CD4-positive, alpha-beta T cell treated with Interferon gamma for 1 hour (primary cell): ENCODE measurements at places on chromosomes 3 and 15.

GRCh38 chr3:25830373-25831280, 40.7 kb downstream of the OXSM start:
- no peak for DNase-seq

DNA sequence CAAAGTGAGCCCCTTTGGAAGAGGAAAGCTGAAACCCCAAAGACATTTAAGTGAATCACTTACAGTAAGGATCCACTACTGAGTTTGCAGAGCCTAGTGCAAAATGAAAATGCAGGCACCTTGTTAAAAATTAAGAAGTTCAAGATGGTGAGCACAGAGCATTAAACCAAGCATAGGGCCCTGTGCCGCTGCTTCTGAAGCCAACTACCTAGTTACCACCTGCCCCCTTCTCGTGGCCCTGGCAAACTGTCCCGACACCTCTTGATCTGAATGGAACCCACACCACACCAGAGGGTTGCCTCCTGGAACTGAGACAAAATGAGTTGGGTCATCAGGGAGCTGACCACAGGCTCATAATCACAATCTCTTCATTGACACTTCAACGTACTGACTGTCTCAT, 25.6 kb downstream of the LRRC2 start:
- DNase-seq: no peak

DNA sequence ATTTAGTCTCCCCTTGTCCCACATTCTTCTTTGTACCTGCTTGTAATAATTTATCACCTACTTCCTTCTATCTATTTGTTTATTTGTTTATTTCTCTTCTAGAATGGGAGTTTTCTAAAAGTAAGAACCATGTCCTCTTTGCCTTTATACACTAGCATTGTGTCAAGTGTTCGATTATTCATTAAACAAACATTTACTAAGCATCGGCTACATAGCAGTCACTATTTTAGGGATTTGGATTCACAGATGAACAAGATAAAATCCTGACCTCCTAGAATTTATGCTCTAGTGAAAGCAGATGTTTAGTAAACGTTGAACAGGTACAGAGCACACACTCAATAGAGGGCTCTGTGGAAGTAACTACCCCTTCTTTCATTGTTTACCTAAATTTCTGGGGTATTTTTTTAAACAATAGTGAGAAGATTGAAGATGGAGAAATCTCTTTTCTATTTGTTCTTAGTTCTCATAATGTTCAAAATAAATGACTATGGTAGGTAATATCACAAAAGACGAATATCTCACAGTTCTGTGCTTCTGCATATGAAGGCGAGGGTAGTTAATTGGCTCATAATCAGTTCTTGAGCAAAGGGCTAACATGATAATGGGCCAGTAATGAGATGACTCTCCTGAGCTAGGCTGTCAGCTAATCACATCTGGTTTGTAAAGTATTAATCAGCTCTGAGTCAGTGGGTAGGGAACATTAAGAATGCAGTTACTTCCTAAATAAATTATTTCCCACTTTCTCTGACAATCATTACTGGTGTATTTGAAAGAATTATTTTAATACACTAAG, 111.9 kb downstream of the SLC9A9 start:
- DNase-seq: no peak

DNA sequence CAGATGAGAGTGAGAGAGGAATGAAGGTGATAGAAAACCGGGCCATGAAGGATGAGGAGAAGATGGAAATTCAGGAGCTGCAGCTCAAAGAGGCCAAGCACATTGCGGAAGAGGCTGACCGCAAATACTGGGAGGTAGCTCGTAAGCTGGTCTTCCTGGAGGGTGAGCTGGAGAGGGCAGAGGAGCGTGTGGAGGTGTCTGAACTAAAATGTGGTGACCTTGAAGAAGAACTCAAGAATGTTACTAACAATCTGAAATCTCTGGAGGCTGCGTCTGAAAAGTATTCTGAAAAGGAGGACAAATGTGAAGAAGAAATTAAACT, 88.9 kb downstream of the EOMES start:
- peak; percentile 5 for DNase-seq

DNA sequence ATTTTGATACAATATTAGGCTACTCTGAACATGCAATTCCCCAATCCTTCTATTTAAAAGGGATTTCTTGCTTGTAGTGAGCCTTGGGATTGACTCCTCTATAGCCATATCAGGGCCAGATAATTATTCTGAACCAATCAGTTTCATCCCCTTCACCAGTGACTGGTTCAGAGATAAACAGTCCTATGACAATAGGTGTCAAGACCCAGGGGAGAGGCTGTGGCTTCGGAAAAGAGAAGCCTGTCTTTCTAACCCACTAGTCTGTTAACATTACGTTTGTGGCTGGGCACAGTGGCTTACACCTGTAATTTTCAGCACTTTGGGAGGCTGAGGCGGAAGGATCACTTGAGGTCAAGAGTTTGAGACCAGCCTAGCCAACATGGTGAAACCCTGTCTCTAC, 6.2 kb upstream of the ISLR2 start:
- no peak for DNase-seq

- no peak for DNase-seq
Measured at GRCh38 chr15:22224241-22224671, 143.9 kb downstream of the OR4M2 start.

DNA sequence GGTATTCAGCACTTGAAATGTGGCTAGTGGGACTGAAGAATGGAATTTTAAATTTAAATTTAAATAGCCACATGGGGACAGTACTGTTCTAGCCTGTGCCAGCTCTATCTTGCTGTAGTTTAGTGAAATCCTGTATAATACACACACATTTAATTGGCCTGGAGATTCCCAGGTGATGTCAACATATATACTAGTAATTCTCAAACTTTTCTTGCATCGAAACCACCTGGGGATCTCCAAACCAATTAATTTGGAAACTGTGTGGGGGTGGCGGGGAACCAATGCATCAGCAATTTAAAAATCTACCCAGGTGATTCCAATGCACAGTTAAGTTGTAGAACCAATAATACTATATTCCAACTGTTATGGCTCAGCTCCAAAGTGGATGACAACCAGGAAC, 228.9 kb upstream of the MRPL3 start:
- no peak for DNase-seq

GRCh38 chr15:59917504-59918157, 86.5 kb upstream of the FOXB1 start:
- DNase-seq: peak; percentile 43

GRCh38 chr3:191316876-191317603, 12.2 kb upstream of the CCDC50 start:
- no peak for DNase-seq

DNA sequence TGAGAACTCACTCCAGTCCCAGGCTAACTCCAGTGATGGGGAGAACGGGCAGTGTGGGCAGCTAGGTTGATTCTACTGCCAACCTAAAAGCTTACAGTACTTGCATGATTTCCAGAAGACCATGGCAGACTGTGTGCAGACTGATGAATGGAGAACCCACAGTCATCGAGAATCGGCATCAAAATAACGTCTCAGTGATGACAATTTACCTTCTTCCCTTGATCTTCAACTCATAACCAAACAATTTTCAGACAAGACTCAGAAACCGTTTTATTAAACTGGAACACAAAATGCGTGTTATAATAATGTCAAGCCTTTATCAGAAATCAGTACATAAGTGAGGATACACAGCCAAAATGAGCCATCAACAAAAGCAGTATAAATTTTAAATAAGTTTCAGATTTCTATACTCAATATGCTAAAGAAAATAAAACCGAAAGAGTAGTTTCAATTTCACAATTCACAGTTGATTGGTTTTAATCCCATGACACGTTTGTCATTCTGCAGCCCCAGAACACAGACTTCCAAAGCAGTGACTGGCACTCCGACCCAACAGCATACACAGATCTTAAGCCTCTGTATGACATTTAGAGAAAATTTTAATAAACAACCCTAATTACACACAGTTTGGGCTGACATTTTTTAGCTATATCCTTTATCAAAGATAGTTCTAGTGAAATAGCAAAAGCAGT, 54.5 kb downstream of the ZMAT3 start:
- DNase-seq: no peak

DNA sequence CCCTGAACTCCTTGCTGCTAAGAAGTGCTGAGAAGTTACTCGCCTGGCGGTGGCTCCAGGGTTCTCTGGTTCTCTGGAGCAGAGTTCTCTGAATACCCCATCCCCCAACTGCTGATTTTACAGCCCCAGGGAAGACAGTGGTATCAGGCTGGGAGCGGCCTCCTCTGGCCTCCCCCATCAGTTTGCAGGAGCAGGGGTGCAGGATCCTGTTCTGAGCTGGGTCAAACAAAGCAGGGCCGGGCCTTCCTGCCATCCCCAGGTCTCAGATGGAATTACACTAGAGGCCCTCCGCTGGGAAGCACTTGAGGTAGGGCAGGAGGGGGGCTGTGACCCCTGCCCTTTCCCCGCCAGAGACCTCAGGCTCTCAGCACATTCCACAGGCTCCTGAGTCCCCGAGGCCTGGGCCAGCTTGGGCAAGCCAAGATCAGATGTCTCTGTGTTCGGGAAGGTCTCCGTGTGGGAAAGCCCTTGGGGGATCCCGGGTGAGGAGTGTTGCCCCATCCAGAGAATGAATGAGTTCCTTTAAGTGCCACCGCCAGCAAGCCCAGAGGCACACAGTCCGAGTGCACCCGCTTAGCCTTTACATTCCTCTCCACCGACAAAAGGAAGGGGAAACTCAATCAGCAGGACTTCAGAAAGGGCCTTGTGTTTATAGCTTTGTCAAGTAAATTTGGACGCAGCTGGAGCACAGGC, 149.9 kb downstream of the LRRK1 start:
- no peak for DNase-seq

DNA sequence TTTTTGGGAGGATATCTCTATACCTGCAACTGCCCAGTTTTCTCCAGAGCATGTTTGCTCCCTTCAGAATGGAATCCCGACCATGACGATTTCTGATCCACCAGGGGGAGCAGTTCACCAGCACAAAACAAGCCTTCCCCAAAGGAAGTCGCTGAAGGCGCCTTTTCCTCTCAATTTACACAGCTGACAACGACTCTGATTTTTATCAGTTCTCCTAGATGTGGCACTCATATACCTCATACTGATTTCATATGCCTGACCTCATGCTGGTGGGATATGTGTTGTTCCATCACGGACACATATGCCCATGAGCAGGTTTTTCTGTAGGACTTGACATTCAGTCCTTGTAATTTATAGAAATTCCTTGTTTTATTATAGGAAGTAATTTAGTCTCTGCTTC, 1028.2 kb downstream of the MCTP2 start:
- DNase-seq: peak; percentile 19

DNA sequence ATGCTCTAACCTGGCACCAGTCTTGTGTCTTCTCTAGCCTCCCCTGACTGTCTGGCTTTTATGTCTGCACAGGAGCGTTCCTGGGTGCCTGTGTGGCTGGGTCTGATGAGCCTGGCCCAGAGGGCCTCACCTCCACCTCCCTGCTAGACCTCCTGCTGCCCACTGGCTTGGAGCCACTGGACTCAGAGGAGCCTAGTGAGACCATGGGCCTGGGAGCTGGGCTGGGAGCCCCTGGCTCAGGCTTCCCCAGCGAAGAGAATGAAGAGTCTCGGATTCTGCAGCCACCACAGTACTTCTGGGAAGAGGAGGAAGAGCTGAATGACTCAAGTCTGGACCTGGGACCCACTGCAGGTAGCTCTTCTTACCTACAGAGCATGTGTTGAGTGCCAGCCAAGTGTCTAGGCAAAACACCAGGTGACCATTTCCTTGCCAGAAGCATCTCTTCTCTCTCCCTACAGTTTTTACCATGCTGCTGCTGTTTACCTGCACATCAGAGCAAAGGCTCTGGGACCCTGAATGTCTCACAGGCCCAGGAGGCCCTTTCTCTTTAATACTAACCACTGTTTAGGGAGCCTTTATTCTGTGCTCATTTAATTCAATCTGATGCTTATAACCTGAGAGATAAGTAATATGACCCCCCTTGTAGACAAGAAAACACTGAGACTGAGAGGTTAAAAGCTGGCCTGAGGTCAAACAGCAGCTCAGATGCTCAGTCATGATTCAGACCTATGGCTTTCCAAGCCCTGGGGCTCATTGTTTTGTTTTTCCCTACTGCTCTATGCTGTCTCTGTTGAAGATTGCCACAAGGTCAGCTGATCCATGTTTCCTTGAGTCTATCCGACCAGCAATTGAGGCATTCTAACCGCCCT, 10.4 kb downstream of the PODXL2 start:
- no peak for DNase-seq

DNA sequence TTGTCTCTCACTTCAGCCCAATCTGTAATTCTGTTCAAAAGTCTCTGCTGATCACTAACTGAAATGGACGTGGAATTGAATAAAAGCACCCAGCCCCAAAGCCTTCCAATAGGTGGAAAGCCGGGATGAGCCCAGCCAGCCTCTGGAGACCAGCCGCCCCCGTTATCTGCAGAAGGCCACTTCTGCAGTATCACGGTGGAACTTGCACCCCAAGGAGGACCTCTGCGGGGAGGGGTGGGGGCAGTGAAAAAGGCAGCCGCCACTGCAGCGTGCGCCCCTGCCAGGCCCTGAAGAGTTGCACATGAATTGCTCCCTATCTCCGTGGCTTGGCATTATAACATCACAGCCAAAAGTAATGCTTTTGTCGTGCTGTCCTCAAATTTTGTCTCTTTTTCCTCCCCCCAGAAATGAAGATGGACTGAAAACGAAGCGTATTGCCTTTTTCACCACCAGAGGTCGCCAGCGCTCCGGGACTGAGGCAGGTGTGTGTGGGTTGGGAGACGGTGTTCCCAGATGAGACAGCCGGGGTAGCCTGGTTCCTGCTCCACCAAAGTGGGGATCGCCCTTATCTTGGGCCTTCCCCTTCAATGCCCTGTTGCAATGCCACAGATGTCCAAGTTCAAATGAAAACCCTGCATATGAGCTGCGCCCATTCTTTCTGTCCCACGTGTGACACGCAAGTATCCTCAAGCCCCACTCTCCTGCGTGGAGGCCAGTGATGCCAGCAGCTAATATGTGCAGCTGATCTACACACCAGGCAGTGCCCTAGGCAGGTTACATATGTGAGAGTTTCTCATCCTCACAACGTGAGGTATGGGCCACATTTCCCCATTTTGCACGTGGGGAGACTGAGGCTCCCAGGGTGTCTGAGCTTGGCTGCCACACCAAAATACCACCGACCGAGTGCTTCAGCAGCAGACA, 96.0 kb downstream of the LRRK1 start:
- peak; percentile 48 for DNase-seq

DNA sequence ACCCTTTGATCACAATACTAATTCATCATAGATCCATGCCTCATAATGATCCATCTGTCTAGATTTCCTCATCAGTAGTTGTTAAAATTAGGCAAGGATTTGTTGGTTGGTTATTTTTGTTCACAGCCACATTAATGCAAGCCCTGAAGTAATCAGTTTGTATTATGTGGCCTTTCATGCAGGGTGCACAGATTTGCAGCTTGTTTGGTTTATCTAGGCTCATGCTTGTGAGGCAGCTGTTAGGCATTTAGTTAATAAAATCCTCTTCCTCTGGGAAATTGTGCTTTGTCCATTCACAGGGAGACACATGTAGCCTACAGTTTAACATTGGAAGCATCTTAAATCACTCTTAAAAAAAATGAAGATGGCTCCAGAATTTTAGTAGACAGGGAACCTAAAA, 162.8 kb upstream of the ZNF385D start:
- DNase-seq: no peak

DNA sequence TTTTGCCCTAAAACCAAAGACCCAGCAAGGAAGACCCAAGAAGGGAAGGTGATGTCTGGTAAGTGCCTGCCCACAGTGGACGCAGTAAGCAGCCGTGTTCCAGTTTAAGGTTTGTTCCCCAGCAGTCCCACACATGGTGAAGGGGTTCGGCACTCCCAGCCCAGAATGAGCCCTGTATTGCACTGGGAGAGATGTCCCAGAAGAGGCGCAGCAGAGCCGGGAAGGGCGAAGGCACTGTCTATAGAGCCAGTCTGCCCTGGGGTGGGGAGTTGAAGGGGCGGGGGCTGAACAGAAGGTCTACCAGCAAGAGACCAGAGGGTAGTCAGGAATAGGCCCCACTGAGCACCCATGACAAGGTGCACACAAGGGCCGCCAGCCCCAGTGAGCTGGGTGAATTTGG, 6.4 kb downstream of the TMEM158 start:
- DNase-seq: no peak
